NCI-H2081 (cell line): ENCODE measurements at places on chromosomes 16 and 17.
A peak's percentile ranks its signal among the peaks of the same experiment; 100 is the strongest.

- DNase-seq: no peak
Observed at GRCh38 chr16:51869176-51869575, 677.8 kb downstream of the TOX3 start.

- no peak for DNase-seq
Observed at GRCh38 chr16:52581530-52581929, 34.6 kb upstream of the TOX3 start.

GRCh38 chr16:65098916-65099315 is 22.9 kb downstream of the CDH11 start:
- no peak for DNase-seq

- DNase-seq: no peak
Observed at GRCh38 chr17:21213638-21214014, 335 bp downstream of the TMEM11 start.

GRCh38 chr17:82267575-82268379 is 5.7 kb downstream of the CSNK1D start:
- DNase-seq: no peak

DNA sequence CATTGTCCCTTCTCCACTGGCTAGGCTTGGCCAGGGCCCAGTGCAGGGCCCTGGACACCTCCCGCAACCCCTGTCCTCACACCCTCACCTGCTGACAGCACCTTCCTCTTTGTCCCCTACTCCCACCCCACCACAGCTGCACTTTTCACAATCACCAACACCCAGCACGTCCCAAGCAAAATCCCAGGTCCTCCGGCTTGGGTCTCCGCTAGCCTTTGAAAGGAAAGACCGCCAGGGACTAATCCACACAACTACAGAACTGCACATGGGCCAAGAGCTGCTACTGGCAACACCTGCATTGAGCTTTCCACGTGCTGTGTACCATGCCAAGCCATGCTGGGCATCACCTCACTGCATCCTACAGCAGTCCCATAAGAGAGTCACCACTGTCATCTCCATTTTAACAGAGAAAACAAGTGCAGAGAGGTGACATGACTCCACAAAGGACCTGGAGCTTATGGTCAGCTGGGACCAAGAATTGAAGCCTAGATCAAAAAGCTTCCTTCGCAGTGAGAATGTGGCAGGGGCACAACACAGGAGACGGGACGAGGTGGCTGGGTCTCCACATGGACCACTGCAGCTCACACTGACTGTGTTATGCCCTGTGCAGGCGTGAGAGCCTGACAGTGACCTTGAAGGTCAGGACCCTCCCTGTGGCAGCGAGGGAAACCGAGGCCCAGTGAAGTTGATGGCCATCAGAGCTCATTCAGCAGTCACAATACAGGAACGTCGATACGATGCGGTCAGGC is 22.5 kb downstream of the FBXO31 start:
- DNase-seq: no peak

- peak; percentile 59 for DNase-seq
Observed at GRCh38 chr17:50087246-50087911, 7.8 kb upstream of the PDK2 start.

DNA sequence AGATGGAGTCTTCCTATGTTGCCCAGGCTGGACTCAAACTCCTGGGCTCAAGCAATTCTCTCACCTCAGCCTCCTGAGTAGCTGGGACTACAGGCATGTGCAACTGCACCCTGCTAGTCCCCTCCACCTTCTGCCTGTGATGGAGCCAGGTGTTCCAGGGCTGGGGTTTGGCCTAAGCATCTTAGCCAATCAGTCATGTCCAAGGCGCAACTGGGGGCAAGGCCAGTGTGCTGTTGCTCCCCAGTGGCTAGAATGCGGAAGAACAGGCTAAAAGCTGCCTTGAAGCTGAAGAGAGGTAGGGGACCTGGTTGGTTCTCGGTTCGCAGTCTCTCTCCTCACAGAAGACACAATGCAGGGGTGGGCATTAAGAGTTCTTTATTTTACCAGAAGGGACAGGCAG is 18.6 kb downstream of the FLOT2 start:
- DNase-seq: peak; percentile 56

GRCh38 chr16:49697631-49698452 is 158.1 kb downstream of the ZNF423 start:
- no peak for DNase-seq

DNA sequence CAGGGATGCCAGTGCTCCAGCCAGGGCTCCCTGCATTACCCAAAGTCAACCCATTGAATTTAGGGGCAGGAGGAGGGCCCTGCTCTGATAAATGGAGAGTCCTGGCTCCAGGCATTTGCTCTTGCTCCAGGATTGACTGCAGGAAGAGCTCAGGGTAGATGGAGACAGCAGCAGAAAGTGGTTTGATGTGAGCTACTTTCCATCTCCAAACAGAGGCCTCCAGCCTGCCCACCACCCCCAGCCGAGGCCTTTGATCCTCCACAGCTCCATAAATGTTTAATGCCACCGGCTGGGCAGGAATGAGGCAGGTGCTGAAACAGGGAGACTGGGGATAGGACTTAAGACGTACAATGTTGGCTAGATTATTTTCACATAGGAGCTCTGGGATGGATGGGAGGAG is 4.3 kb upstream of the SEZ6 start:
- DNase-seq: no peak

- no peak for DNase-seq
Observed at GRCh38 chr16:90047714-90048346, 28.6 kb upstream of the DBNDD1 start.

DNA sequence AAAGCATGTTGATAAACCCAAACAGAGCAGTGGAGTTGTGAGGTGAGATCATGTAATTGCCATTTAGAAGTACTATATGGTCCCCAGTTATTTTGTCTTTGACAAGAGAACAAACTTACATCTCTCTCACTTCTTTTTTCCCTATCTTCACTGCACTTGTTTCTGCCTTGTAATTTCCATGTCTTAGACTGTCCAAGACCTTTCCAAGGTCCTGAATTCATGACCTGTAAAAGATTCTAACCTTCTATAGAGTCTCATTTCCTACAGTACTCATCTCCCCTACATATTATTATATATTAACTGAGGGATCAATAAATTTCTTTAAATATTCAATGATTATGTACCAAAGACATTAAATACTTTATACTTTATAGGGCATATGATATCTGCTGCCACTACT is 295.3 kb upstream of the KIF2B start:
- no peak for DNase-seq

DNA sequence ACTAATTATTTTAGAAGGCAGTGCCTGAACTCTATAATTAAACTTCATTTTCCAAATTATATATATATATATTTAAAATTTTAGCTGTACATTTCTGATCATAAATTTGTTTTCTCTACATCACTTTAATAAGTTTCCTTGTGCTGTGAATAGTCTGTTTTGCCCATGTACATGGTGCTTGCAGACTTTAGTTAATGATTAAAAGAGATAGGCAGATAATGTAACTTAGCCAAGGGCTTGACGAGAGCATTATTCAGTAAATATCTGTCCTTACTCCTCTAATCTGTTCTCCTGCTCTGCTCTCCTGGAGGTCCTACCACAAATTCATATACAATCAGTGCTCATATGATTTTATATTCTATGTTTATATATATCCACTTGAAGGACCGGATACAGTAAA is 595.2 kb upstream of the KIF2B start:
- no peak for DNase-seq

GRCh38 chr16:88509749-88510069 is 56.6 kb downstream of the ZFPM1 start:
- DNase-seq: no peak

GRCh38 chr17:65455972-65456343 is 105.5 kb downstream of the AXIN2 start:
- no peak for DNase-seq

DNA sequence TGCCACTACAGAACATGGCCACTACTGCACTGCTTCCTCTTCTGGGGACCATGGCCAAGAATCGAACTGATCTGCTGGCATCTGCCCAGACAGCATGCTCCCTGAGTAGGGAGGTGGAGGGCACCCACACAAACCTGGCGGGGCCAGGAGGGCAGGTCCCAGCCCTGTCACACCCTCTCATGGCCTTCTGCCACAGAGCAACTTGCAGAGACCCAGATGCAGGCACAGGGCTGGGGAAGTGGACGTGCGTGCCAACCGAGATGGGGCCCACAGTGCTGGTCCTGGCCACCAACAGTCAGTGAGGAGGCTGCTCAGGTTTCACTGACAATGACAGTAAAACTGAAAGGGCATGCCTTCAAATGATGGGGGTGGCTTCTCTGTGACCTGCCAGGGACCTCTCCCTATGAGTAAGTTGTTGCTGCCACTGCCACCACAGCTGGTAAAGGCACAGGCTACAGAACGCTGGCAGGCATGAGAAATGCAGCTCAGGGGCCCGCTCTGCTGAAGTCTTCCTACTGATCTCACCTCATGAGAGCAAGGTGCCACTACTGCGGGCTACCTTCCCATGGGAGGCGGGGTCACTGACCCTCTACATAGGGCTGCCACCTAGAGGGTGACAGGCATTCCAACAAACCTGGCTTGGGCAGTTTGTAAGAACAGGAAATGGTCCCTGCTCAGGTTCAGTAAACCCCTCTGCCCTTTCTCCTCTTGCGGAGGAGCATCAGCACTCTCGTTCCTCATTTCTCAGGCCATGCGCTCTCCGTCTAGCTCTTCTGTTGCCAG is 15.5 kb downstream of the HIC1 start:
- no peak for DNase-seq

DNA sequence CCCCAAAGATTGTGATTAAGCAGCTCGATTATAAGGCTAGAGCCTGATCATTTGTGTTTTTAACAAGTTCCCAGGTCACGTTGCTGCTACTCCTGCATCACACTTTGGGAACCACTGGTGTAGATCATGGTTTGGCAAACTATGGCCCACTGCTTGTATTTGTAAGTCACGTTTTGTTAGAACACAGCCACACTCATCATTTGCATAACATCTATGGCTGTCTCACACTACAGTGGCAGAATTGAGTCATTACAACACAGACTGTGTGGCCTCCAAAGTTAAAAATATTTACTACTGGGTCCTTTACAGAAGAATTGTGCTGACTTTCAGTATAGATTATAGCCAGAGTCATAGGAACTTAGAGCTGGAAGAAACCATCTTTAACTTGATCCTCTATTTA is 515.3 kb upstream of the PSMD7 start:
- DNase-seq: no peak

GRCh38 chr16:24753437-24753836 is 24.0 kb downstream of the TNRC6A start:
- no peak for DNase-seq

- peak; percentile 2 for DNase-seq
Observed at GRCh38 chr17:27247071-27247957, 46.6 kb upstream of the WSB1 start.

DNA sequence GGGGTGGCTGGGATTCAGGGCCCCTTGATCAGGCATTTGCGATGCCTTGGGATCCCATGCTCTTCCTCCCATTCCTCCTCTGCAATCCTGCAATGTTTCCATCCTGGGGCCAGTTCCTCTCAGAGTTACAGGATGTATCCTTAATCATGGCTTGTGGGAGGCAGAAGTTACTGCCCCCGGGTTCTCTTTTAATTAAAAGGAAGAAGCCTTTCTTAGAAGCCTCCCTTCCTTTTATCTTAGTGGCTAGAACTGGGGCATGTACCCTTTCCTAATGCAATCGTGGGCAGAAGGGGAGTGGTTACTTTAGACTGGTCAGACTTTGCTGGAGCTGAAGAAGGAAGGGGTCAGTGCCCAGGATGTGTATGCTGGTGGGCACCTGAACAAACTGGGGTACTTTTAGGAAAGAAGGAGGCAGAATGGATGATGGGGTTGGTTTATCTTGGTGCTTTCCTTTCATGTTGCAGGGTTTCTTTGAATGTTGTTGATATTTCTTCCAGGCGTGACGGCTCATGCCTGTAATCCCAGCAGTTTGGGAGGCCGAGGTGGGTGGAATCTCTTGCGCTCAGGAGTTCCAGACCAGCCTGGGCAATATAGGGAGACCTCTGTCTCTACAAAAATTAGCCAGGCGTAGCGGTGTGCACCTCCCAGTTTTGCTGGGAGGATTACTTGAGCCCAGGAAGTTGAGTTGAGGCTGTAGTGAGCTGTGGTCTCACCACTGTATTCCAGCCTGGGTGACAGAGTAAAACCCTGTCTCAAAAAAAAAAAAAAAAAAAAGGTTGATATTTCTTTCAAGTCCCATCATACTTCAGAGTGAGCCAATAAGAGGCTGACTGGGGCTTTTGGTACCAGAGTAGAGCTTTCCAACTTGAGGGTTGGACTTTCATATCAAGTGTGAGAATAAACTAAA is 13.2 kb upstream of the SPN start:
- no peak for DNase-seq

DNA sequence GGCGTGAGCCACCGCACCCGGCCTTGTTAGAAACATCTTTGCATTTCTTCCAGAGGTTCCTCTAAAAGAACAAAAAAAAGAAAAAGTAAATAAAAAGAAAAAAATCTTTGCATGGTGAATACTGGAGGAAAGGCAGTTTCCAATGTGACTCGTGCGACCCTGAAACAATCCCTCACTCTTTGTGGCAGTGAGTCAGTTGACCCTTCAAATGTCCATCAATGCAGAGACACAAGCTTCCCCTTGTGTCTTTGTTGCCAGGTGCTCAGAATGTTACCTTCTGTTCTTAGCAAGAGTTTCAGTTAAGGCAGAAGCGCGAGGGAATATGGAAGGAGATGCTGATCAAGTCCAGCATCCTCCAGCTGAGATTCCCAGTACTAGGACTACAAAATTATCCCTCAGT is 16.4 kb downstream of the CACNG4 start:
- no peak for DNase-seq

- no peak for DNase-seq
Observed at GRCh38 chr16:55151561-55152305, 172.3 kb upstream of the IRX6 start.

DNA sequence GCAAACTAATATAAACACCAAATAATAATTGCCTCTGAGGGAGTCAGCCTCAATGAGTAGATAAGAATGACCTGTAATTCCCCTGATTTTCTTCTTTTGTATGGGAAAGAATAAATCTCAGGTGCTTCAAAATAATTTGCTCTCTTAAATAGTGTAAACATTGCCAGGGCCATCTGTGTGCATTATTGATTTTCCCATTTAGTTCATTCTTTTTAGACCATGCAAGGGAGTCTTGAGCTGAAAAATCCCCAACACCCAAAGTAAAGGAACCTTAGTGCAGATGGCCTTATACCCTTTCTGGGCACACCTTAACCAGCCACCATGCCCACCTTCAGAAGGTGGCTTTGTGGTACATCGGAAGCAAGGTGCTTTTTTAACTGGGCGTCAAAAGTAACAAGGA is 267.2 kb downstream of the TMEM114 start:
- no peak for DNase-seq
